ENCODE measurements at places on chromosomes 1 and 21. TPM values are rescaled to one million over a fixed set of nuclear protein-coding genes. Genes with fewer than 3 reads are reported as not detected.

- no peak for DNase-seq
These were observed 126.7 kb downstream of the PGBD5 start for GRCh38 chr1:230299191-230300006.

DNA sequence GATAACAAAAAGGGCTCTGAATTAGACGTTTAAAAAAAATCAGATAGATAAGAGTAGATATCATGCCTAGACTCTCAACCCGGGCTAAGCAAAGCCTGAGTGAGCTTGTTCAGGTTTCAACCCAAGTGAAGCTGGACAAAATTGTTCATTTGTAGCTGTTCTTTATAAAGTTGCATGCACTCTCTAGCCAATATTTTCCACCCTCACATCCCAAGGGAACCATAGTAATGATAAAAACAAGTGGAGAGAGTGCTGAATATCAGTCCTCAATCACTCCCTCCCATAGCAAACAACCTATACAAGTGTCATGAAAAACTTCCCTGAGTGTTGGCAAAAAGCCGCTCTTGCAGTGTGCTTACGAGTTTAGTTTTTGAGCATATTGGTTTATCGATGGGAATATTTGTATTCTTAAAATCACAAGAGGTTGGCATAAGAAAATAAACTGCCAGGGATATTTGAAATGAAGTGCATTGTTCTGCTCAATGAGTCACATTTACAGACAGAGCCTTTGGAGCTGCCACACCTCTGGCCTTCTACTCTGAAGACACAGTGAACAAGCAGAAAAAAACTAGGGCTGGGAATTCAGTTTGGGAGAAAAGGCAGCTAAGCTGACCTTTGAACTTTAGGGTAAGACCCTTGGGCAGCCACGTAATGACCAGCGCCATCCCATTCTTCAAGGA is 2.2 kb upstream of the CLCA2 start:
- no peak for DNase-seq

TNFRSF8 gene
- not detected for total RNA-seq

- no peak for DNase-seq
These were observed 44.3 kb upstream of the TMPRSS2 start for GRCh38 chr21:41552254-41552653.

DNA sequence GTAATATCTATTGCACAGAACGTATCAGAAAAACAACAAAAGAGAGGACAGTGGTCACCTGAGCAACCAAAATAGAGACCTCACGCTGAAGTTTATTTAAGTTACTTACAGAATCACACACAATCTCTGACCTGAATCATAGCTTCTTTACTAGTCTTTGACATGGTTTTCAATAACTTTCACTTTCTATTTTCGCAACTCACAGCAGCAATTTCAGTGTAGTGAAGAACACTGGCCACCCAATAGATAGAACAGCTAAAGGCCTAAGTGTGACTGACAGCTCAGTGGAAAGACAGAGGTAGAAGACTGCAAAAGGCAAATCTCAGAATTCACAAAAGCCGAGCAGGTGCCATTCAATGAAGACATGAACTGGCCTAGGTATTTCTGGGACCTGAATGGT is 435.6 kb upstream of the CHRM3 start:
- no peak for DNase-seq

GRCh38 chr1:97986041-97987005 is 65.5 kb upstream of the DPYD start:
- DNase-seq = no peak

DNA sequence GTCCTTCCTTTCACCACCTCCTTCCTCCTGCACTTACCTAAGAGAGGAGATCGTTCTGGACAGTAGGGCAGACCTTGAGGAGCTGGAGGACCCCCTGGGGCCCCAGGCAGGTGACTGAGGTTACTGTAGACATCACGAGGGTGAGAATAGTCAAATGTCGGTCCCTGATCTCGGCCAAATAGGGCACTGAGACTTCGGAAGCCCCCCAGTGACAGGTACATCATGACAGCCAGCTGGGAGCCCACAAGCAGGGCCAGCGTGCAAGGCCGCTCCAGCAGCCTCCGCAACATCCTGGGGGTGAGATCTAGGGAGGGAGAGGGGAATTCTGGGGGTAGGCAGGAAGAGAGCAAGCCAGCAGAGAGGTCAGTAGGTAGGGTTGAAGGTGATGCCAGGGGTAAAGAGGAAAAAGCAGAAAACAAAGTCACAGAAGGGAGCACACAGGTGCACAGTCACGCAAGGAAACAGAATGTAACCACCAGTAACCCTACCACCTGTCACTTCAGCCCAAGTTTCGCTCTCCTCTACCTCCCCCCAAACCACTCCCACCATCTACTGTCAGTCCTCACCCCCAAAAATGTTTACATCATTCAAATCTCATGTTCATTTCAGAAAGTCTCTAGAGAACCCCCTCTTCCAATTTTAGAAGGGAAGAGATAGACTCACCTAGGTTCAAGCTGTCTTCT is 1.4 kb downstream of the B4GALT3 start:
- no peak for DNase-seq

ITGB2 gene
- 0.47 TPM for total RNA-seq

SPRR2E gene
- not detected for total RNA-seq

GRCh38 chr1:21553116-21553926 is 44.1 kb downstream of the ALPL start:
- no peak for DNase-seq

DNA sequence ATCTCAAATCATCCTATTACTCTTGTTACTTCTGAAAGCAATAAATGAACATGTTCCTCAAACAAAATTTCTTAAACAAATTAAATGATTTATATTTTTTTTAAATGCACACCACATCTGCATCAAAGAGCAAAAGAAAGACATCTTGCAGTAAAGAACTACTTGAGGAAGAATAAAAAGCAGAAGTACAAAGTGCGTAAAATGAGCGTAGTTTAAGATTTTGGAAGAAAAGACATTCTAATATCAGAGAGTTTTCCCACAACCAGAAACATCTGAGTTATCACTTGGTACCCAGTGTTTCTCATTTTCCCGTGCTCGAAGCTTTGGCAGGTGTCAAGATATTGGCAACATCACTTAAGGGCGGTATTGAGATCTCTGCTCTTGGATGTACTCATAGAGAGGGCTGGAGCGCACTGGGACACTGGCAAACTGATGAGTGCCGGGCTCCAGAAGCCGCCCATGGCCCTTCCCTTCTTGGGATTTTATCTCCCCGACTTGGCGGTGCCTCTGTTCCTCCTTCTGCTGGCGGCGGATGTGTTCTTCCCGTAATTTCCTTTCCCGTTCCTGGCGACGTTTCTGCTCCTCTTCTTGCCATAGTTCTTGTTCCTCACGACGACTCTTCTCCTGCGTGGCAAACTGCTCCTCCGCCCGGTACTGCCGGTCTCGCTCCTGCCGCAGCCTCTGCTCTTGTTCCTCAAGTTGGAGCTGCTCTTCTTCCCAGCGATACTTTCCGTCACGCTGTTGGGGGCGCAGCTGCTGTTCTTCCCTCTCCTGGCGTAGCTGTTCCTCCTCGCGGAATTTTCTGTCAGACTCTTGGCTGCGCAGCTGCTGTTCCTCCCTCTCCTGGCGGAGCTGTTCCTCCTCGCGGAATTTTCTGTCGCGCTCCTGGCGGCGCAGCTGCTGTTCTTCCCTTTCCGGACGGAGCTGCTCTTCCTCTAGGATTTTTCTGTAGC is 7.9 kb downstream of the TCHH start:
- DNase-seq = no peak

DNA sequence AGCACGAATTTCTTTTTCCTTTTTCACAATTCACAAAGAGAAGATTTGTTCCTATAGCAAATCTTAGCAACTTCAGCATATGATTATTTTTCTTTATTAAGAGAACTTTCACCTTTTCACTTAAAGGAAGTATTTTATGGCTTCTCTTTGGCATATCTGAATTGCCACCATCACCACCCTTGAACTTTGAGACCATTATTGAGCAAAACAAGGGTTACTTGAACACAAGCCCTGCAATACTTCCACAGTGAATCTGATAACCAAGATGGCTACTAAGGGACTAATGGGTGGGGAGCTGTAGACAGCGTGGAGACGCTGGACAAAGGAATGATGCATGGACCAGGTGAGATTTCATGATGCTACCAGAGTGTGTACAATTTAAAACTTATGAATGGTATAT is 815.0 kb downstream of the LRRIQ3 start:
- DNase-seq = no peak

DNA sequence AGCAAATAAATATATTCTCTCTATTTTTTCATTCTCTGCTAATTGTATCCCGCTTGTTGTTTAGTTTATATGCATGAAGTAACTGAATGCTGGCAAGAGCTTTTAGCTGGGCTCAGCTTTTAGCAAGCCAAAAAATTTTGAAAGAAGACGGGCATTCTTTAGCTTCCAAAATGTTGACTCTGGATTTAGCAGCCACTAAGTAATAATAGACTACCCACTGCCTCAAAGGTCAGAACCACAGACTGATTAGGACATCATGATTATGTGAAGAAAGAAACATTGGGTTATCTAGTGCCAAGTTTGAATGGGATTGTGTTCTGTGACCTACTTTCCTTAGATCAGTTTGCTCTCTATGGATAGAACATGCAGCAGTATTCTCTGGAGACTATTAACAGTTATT is 80.3 kb upstream of the DPH5 start:
- no peak for DNase-seq

UBL4B gene
- total RNA-seq = not detected
